ENCODE measurements at places on chromosomes 11 and 22.
A peak's percentile ranks its signal among the peaks of the same experiment; 100 is the strongest.

- no peak for DNase-seq
These were observed 20.8 kb upstream of the CLNS1A start for GRCh38 chr11:77658213-77659013.

GRCh38 chr11:2194877-2195755 lies 23.5 kb upstream of the TH start:
- peak; percentile 35 for DNase-seq

DNA sequence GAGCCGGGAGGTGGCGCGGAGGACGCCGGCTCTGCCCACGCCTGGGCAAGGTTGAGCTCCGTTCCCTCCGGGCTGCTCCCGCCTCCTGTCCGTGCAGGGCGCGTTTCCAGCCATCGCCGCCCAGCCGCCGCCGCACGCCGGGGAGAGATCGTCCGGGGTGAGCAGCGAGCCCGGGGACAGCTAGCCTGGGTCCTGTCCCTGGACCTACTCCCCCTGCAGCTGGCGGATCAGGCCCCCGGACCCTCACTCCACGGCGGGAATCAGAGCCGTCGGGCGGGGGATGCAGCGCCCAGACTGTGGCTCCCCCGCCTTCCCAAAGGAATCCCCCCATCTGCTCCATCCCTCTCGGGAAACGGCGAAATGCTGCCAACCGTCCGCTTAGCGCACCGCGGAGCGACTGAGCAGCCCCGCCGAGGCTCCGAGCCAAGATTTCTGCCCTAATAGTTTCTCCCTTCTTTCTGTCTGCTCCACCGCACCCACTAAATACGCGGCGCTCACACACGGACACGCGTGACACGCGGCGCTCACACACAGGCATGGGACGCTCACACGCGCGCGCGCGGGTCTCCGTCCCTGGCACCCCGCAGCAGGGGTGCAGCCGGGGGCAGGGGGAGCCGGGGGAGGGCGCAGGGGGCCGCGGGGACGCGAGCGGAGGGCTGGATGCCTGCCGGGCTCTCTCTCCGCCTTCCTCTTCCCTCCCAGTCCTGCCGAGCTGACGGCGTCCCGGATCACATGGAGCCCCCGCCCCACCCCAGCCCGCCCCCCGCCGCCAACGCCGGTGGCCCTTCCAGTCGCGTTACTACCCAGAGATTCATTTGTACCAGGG lies at the start of gene KCNJ5:
Gene KCNJ5 (plus strand): TSS at position 814 of the 826 bp plus-strand sequence. CDS start 19,918 bp downstream, outside the sequence.
- DNase-seq: peak; percentile 78

DNA sequence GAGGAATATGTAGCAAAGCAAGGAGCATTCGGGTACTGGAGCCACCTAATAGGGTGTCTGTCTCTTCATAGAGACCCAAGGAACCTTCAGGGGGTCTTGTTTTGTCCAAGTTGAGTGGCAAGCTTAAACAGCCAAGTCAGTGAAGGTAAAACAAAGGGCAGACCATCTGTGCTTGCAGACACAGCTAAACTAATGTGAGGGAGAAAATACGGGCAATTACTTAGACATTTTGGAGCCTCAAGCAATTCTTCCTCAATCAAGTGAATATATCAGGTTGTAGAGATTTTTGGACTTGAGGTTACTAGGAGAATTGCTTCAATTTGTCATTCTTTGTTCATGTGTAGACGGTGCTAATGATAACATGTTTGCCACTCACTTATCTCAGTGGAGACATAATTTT lies 148.2 kb upstream of the ARHGAP20 start:
- no peak for DNase-seq

DNA sequence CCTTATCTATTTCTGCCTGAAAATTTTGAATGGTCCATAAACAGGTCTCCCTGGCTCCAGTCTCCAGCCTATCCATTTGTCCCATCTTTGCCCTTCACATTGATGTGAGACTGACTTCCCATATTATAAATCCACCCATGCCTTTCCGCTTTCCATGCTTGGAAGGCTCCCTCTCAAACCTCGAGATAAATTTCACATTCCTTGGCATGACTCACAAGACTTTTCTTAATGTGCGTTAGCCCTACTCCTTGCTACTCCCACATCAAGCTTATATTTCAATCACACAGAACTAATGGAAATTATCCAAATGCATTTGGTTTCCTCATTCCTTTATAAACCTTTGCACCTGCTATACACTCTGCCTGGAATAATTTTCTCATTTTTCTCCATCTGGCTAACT lies 163.7 kb upstream of the NTM start:
- DNase-seq: no peak

GRCh38 chr11:89405629-89406028 lies 85.5 kb downstream of the NOX4 start:
- no peak for DNase-seq

- DNase-seq: no peak
These were observed 8.6 kb downstream of the LRRC75B start for GRCh38 chr22:24584166-24584790.

GRCh38 chr11:122248131-122248530 lies 132.1 kb upstream of the BLID start:
- DNase-seq: peak; percentile 64

DNA sequence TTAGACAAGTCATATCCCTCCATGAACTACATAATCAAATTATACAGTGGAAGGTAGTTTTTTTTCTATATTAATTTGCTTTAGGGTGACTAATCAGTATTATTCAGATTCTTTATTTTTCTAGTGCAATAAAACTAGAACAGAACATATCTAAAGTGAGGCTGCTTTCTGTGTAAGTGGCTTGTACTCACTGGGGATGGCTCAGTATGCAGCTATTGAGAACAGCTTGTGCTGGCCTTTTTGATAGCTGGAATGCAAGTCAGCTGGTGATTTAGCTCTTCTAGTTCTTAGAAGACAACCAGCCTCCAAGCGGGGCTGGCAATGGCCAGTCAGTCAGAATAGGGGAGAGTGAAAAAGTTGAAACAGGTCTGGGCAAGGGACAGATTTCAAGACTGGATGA lies 119.4 kb downstream of the BLID start:
- no peak for DNase-seq

DNA sequence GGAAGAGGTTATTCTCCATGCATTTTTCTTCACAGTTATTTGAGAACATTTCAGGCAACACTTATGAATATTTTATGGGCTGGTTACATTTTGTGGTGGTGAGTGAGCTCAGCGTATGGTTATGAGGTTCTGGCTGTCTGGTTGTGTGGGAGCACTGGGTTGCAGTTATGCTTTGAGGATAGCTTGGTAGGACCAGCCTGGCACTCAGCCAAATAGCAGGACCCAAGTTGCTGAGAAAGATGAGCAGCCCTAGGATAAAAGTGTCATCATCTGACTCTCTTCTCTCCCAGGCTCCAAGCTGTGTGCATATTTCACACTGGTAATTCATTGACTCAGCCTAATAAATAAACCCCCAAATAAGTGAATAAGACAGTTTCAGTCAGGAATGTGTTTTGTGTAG lies 8.1 kb upstream of the SRSF8 start:
- DNase-seq: no peak

DNA sequence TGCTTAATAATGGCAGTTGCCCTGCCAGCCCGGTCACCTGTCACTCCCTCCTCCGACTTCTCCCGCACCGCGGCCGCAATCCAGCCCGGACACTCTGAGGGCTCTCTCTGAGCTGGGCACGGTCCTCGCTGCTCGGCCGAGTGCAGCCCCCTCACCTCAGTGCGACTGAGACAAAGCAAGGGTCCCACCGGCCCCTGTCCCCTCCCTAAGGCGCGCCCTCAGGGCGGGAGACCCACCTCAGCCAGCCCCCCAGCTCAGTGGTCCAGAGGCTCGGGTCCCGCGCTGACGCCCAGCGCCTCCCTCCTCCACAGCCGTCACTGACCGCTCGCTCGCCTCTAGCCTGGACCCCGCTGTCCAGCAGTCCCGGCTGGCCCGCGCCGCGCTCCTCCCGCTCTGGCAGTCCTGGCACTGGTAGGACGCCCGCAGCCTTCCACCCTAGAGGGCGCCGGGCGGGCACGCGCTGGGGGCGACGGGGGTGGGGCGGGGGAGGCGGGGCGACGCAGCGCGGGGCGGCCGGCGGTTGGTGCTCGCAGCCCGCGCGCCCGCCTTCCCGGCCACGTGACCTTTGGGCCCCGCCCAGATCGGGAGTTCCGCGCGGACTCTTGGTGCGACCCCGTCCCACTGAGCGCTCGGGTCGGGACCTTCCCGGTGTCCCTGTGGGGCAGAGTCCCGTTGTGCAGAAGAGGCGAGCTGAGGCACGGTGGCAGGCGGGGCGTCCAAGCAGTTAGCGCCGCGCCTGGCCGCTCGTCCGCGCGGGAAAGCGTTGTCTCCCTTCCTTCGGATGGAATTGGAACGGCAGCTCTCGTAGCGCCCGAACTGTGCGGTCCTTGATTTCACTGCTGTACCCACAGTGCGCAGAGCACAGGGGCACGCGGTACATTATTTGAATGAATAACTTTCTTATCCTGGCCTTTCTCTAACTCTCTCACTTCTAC lies 7.8 kb upstream of the L3MBTL2 start:
- DNase-seq: peak; percentile 73

DNA sequence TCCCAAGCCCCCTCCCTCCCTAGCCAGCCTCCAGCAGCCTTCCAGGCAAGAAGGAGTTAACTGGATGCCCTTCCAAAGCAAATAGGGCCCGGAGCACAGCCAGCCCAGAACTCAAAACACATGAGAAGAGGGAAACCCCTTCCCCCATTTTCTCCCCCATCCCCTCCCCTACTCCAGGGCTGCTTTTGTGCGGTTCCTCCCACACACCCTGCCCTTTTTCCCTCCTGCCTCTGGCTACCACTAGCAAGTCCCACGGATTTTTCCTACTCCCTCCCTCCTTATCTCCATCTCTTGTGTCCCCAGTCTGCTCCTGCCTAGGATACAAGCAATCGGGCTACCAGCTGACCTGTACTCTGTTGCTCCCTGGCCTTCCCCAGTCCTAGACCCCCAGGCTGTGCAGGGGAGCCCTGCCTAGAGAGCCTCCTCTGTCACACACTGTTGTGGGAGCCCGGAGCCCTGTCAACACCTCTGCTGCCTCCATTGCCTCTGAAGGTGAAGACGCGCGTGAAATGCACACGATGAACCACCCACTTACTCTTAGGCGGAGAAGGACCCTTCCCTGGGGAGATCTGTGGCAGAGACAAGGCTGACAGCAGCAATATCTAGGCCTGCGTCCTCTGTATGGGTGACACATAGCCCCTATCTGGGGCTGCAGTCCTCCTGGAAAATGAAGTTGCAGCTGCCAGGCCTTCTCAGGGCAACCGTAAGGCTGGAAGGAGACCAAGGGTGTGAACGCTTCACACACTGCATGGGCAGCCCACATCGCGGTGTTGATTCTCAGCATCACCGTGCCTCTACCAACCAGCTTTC lies 282.8 kb downstream of the MN1 start:
- no peak for DNase-seq

- no peak for DNase-seq
These were observed 96.2 kb upstream of the TEAD1 start for GRCh38 chr11:12577725-12578644.

GRCh38 chr11:79937676-79938334 lies 497.0 kb upstream of the TENM4 start:
- no peak for DNase-seq

DNA sequence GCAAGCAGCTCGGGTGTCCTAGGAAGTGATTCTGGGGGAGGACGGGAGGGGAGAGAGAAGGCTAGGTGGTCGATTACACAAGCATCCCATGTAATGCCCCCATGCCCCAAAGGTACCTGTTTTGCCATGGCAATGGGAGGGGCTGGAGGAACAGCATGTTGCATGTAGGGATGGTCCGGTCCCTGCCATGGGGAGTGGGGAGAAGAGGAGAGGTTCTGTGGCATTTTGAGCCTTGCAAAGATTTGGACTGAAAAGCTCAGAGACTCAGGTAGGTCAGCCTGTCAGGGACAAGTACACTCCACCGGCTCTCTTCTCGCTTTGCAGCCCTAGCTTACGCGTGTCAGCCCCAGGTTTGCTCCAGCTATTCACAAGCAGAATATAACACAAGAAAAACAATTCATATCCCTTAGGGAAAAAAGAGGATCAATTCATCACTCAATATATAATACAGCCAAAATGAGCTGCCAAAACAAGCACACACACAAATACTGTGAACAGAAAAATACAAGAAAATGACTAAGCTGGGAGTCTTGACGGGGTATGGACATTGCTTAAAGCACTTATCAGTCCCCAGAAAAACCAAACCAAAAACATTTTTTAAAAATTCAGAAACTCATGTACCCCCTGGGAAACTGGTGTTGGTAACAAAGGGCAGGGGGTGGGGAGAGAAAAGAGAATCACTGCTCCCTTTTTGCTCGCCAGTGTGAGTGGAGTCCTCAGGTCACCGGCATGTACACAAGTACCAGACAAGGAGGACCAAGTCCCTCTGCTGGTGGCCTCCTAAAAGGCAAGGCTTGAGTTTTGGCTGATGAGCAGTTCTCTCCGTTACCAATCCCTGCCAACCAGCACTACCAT lies 21.6 kb downstream of the APOL5 start:
- peak; percentile 23 for DNase-seq

- no peak for DNase-seq
These were observed 16.3 kb upstream of the CCT8L2 start for GRCh38 chr22:16608931-16609330.

- DNase-seq: no peak
These were observed 120.9 kb downstream of the SLC17A6 start for GRCh38 chr11:22459048-22459447.

DNA sequence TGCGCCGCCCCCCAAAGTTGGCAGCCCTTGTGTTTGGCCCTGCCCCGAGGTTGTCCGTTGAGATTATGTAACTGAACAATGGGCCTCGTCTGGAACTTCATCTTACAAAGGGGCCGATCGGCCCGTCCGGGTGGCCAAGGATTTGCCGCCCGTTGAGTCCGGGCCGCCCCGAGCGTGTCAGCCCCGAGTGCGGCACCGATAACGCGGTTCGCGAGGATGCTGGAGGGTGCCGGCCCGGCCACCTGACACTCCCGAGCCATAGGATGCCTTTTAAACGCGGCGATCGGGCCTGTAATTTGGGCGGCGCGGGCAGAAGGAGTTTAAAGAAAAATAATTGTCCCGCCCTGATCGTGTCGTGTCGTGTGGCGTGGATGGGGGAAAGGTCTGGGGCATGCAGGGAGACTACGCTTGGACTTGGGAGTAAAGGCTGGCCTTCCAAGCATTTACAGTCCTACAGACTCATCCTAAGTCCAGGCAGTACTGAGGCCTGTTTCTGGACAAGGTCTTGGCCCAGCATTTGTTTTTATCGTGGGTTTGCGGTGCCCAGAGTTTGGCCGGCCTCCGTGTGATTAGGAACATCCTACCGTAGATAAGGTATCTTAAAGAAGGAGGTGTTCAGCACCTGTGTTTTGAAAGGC lies 1.3 kb downstream of the WEE1 start:
- DNase-seq: peak; percentile 38

DNA sequence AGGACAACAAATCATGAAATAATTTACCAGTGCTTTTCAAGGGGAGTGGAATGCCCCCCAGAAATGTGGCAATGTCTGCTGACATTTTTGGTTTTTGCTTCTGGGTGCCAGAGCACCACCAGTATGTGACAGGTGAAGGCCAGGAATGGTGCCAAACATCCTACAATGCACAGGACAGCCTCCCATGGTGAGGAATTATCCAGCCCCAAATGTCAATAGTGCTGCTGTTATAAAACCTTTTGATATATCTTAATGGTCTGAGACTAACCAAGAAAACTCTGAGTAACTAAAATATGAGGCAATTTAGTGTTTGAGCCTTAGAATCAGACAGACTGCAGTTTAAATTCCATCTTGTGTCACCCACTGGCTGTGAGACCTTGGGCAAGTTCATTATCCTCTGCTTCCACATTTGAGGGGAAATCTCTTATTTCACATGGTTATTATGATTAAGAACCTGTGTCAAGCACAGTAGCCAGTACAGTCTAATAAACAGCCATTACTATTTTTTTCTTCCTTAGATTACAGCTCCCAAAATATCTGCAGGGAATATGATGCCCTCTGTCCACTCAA lies 69.5 kb downstream of the AMBRA1 start:
- no peak for DNase-seq
